LNCaP clone FGC (cell line): ENCODE measurements at places on chromosomes 6 and 20.

- DNase-seq = no peak
Observed at GRCh38 chr6:76381612-76382011, 309.1 kb upstream of the IMPG1 start.

DNA sequence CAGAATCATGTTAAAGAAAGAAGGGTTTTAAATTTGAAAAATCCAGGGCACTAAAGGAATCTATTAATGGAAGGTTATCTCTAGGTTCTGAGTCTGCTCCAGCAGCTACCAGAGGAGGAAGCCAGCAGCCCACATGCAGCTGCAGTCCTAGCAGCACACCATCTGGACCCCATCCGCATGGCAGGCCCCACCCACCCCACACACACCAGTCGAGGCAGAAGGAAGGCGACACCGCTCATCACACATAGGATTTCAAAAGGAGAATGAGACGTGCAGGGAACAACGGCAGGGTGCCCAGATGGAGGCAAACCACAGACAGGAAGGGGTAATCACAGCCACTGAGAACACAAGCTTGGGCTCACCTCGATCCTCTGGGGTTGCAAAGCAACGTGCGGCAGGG lies 78.9 kb downstream of the GINS1 start:
- DNase-seq = no peak

DNA sequence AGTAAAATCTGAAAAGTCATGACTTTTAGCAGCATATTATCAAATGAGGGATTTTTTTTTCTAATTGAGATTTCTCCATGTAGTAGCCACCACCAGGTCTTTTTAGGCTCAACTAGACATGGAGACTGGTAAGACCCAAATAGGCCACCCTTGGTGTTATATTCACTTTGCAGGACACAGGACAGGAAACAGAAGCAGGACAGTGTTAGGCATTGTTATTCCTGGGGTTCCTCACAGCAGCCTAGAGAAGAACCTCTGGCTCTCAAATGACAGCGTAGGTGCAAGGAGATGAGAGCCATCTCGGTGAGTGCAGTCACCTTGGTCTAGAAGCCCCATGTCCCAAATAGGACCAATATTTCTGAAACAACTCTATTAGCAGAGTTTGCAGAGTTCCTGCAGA lies 19.2 kb upstream of the PBOV1 start:
- no peak for DNase-seq

DNA sequence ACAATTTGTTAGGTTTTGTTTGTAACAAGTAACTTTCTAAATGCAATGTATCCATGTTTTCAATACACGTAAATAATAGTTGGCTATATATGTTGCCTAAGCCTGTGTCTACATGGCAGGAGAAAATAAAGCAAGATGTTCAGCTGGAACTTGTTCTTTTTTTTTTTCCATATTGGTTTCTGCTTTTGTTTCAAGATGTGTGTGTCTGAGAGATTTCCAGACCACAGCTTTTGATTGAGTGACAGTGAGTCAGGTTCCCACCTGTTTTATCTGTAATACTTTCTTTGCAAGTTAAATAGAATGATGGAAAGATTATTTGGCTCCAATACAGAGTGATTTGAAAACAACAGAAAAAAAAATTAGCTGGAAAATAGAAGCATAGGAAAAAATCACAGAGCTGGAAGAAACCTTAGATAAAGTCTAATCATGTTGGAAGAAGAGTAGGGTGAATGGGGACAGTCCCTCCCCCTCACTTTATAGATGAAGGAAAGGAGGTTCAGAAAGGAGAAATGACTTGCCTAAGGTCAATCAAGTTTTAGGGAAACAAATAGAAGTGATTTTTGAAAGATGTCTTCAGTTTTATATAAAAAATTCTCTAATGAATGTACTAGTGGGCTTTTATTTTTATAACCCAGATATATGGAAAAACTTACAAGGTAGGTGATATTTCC lies 150.9 kb upstream of the STMND1 start:
- no peak for DNase-seq

DNA sequence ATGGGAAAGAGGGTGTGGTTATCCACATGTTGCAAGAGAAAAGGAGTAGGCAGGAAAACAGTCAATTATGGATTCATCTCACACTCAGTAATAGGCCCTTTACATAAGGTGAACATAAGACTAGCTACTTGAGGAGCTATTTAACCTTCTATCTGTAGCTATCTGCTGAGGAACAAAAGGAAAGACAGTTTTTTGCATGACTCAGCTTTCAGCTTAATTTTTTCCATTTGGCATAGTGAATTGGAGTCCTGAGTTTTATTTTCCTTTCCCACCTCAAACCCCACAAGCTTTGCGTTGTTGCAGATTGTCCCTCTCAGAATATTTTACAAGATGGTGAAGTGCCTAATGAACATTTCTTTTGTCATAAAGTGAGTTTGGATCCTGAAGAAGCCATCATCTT lies 32.4 kb downstream of the UBD start:
- DNase-seq = no peak

- DNase-seq = no peak
Observed at GRCh38 chr6:161439093-161439492, 165.2 kb upstream of the AGPAT4 start.

GRCh38 chr6:7541175-7542064 lies at the start of gene DSP:
TSS of gene DSP (plus strand) at chr6:7541671. CDS start at chr6:7541916, 245 bp downstream.
- no peak for DNase-seq

DNA sequence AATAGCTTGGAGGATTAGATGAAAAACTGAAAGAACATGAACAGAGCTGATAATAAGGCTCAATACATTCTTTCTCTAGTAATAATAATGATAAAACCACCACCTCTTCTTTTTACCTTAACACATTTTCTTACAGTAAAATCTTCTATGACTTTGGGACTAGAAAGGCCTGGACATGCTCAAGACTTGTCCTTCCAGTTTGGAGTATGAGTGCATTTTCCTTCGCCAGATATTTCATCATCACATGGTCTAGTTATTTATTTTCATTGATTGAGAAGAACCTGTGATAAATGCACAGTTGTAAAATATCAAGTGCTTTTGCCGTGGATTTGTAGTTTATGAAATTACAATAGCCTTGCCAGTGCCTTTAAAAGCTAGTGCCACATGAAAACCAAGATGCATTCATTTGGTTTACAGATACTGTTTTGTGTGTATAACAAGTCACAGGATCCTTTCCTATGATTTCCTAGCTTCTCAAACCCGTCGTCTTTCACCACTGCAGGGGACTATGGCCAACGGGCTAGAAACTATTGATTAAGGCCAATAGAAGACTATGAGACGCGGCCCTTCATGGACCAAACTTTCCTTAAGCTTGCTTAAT lies 200.2 kb upstream of the ZNF217 start:
- DNase-seq = no peak

DNA sequence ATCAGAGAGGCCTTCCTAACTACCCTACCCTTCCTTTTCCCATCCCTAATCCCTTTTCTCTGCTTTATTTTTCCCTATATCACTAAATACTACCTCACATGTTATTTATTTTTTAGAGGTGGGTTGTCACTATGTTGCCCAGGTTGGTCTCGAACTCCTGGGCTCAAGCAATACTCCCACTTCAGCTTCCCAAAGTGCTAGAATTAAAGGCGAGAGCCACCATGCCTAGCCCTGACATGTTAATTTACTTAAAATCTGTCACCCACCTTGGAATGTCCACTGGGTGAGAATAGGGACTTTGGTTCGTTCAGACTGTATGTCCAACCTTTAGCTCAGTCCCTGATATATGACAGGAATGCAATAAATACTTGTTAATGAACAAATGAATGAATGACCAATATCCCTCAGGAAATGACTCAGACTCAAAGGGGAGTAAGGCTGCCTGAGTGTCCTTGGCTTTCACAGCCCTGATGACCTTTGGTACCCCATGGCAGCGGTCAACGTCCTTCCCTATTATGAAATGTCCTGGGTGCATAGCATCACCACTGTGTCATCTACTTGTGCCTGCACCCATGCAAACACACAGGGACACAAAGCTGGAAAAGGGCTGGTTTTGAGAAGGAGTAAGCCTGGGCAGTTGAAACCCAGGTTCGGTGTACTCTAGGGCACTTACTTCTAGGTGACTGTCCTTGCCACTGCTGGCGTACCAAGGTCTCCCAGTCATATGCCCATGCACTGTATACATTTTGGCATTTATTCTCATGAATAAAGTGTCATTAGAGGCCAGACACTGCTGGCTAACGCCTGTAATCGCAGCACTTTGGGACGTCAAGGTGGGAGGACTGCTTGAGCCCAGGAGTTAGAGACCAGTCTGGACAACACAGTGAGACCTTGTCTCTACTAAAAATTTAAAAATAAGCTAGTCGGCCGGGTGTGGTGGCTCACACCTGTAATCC lies 26.5 kb downstream of the BCL2L1 start:
- DNase-seq = no peak

DNA sequence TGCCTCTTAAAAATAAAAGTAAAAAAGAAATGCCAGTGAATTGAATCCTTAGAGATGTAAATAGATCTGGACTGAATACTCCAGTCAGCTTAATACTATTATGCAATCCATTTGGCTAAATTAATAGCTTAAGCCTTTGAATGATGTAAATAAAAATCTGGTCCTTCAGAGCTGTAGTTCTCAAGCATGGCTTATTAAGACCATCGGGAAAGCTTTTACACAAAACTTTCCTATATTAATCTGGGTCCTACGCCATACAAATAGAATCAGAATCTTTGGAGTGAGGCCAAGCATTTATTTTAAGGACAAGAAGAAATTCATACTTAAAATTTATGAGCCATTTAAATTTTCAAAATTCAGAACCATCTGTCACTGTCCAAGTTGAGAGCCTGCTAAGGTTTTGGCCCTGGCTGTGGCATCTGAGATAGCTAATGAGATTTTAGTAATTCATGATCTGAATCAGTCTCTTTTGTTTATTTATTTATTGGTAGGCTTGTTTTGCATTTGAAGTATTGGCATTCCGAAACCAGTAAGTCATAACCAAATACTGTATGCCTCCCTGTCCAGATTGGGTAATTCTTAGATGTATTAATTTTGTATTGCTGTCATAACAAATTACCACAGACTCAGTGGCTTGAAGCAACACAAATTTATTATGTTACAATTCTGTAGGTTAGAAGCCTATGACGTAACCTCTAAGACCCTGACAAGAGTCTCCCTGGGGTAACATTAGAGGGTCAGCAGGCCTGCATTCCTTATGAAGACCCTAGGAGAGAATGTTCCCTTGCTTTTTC lies 228.1 kb upstream of the RAB32 start:
- no peak for DNase-seq
